Astrocyte of the hippocampus (primary cell): ENCODE measurements at places on chromosomes 6 and 20.
A peak's percentile ranks its signal among the peaks of the same experiment; 100 is the strongest.

DNA sequence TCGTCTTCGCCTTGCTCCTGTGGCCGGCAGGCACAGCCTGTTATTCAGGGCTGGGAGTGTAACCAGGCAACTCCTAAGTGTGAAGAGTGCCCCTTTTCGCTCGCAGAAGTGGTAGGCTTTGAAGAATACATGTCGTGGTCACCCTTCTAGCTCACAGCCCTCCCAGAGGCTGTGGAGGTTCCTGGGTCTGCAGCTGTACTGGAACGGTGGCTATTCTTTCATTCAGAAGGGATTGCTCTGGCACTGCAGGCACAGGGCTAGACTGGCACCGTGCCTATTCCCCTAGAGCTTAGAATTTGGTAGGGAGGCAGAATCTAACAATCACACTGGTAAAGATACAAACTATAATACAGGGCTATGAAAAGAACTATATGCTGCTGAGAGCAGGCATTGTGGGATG lies 1.1 kb upstream of the SRSF12 start:
- DNase-seq: peak; percentile 23

DNA sequence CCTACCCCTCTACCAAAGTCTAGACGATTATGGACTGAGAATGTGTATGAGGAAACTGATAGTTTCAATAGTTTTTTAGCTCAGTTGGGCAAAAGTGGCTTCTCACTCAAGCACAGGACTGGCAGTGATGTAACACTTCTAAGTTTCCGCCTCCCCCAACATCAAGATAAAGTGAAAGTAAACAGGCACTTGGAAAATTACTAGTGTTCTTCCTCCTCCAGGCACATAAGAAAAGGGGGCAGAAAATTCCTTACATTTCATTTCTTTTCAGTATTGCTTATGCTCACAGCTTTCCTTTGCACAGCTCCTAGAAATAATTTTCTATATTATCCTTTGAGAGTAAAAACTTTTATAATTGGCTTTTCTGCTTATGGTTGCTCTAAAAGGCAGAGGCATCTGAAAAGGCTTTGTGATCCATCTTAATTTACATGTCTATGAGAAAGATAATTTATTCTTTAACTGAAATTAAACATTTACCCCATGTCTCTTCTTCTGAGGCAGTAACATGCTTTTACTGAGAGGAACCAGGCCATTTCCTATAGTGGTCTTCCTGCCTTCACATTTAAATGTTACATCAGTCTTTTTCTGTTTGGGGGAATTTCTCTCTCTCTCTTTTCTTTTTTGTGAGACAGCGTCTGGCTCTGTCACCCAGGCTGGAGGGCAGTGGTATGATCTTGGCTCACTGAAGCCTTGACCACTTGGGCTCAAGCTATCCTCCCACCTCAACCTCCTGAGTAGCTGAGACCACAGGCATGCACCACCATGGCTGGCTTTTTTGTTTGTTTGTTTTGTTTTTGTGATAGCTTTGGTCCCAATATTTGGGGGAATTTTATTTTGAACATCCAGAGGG lies 65.0 kb upstream of the EEF1A1 start:
- peak; percentile 79 for DNase-seq

- peak; percentile 70 for DNase-seq
Measured at GRCh38 chr6:113857556-113858479, 673 bp downstream of the MARCKS start.

- DNase-seq: peak; percentile 69
Measured at GRCh38 chr6:14524319-14524718, 406.7 kb downstream of the CD83 start.

- DNase-seq: peak; percentile 54
Measured at GRCh38 chr6:111918825-111919224, 45.6 kb upstream of the FYN start.

DNA sequence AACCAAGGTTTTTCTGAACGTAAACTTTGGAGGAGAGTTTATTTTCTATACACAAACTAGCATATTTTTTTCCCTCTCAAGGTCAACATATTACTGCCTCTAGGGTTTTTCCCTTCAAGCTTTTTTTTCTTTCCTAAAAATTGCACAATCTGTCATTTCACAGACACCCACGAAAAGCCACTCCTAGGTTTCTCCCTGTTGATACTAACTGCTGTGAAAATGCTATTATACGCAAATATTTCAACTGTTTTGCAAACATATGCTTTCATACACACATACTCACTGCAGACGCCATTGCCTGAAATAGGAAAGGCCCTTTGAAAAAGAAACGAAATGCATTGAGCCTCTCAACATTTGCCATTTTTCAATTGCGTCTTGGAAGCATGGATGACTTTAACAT lies 333.0 kb downstream of the CD83 start:
- DNase-seq: no peak

DNA sequence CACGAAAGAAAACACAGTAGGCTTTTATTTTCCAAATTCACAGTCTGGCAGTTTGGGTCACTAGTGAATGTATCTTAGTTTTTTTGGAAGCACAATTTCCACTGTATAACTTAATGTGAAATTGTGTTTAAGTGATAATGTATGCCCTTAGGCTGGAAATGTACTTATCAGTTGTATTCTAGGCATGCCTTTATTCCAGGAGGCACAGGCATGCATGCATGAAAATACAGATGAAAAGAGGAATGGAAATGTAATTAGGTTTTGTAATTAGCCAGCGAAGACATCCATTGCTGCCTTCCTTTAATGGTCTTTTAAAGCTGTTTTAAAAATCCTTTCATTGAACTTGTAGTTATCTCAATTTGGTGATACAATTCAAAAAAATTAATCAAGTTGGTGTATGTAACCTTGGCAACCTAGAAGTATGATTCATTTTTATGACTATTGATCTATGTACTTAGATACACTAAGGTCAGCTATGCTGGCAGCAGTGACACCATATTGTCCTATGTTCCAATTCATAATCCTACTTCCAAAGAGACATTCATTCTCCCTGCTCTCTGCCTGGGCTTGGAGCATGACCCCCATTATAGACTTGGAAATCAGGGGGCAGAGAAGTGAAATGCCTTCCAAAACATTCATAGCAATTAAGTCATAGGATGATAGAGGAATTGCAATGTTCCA lies 73.1 kb downstream of the SNAP25 start:
- DNase-seq: no peak

DNA sequence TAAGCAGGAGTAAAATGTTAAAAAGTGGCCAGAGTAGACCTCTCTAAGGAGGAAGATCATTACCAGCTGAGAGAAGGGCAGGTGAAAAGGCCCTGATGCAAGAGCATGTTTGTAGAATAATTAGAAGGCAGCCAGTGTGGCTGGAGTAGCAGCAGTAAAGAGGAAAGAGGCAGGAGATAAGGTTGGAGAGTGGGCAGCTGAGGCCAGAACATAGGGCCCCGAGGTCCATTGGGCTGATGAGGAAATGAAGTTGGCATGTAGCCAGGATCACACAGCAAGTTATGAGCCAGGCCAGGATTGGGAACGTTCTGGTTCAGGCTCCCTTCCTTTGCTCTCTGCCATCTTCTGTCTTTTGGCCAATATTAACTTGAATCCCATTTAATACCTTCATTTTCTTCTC lies 51.6 kb downstream of the RALY start:
- no peak for DNase-seq

DNA sequence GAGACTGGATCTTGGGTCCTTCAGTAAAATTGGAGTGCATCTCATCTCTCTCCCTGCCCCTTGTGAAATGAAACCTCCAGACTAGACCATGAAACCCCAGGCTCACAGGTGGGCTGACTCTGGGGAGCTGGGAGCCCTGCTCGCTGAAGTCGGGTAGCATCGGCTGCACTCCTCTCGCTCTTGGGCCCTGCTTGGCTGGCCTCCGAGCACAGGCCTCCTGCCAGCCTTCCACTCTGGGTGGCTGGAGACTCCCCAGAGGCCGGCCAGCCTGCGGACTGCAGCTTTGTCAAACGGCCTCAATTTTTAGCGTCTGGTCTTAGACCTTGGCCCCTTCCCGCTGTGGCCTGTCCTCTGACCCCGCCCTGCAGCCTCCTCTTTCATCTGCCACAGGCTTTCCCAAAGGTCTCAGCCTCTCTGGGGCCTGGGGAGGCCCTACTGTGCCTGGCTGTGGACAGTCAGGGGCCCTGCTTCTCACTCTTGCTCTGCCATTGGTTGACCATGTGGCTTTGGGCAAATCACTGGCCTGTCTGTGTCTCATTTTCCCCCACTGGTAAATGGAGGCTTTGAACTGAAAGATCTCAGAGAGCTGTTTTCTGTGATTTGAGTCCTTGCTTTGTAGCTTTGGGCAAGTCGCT lies 45.1 kb downstream of the SRC start:
- DNase-seq: no peak

- DNase-seq: no peak
Measured at GRCh38 chr20:48627737-48628128, 200.1 kb downstream of the PREX1 start.

DNA sequence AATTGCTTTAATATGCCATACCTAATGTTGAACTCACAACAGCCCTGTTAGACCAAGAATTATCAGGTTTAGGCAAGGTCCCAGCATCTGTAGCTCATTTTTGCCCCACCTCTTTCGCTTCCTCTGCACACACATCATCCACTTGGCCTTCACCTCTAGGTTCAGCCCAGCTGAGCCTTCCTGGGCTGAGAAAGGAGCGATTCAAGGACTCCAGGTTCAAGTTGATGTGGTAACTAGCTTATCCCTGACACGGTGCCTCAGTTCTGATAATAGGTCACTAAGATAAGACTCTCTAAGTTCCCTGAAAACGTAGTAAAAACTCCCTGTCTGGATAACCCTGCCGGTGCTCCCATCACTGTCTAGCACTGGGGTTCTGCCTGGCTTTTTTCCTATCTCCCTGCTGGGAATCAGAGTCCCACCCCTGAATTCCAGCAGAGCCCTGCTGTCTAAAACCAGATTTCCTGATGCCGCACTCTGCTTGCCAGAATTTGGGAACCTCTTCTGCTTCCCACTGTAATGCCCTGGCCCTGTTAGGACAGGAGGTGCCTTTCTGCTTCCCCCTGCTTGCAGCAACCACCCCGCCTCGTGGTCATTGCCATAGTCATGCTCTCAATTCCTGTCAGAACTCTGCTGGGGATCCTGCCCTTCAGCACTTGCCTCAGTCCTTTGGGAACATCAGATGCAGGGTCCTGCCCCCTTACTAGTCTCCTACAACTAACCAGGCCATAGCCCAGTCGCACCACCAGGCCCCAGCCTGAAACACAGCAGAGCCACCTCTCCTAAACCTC lies 47.6 kb downstream of the ALDH8A1 start:
- no peak for DNase-seq
